CD4-positive, alpha-beta T cell treated with Interferon alpha-2 for 1 hour (primary cell): ENCODE measurements at places on chromosomes 7 and 10.

DNA sequence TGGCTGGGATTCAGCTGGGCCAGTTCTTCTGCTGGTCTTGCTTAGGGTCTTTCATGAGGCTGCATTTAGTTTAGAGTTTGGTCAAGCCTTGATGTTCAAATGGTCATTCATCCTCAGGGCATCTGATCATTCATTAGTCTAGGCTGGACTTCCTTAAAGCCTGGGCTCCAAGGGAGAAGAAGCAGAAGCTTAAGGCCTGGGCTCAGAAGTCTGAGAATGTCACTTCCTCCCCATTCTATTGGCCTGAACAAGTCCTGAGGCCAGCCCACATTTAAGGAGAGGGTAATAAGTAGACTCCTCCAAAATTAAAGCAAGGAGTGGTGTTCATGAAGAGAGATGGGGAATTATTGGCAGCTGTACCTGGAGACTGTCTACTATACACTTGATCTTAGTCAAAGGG lies 193.2 kb upstream of the HABP2 start:
- DNase-seq, result no peak

DNA sequence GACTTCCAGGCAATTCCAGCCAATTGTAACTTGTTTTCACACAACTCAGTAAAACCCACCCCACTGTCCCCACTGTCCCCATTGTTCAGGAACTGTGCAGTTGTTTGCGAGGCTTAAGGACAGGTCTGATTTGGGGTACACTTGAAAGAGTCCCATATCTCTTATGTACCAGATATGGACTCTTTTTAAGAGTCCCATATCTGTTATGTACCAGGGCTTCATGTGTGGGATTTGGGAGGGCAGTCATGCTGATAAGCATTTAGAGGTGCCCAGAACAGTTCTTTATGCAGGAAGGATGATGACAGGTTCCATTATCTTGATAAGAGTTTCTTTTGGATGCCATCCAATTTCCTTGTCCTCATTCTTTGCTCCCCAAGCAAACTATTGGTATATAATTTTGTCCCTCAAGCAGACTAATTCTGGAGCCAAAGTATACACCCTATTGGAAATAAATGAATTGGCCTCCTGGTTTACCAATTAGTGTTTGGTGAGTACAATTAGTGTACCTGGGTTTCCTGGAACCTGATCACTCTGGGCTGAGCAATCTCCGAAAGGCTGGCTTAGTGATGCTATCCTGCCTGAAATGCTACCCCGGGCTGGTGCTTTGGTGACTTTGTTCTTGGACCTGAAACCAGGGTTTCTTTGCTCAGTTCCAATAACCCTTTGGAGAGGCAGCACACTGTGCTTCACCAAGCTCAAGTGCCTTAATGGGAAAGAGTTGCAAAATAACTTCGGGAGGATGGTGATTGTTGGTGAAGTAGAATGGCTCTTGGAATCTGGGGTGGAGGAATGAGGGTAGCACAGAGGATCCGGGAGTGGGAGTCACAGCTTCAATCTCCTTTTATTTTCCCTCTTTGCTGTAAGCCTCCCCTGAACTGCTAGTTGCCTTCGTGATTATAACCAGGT lies 6.2 kb upstream of the DMBT1 start:
- DNase-seq, result no peak

DNA sequence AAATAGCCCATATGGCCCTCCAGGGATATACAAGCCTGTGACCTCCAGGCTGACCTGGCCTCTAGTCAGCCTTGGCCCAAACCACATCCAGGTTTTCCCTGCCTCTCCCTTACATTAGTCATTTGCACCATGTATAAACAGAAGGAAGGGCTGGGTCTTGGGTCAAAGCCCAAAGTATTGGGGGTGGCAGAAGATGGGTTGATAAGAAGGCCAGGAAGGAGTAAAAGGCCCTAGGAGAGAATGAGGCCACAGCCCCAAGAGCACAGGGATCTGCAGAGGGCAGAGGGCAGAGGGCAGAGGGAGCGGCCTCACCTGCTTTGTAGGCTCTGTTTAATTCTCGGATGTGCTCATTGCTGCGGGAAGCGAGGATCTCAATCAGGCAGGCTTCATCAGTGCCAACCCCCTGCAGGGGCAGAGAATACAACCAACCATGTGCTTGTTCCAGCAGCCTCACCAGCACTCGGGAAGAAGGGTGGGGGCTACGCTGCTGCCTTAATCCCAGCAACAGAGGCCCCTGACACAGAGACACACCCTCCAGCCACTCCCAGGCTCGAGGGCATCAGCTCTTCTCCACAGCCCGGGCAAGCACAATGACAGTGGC lies 31.3 kb downstream of the PLAC9 start:
- DNase-seq, result no peak

GRCh38 chr10:86083664-86084175 lies 282.9 kb downstream of the GRID1 start:
- no peak for DNase-seq

DNA sequence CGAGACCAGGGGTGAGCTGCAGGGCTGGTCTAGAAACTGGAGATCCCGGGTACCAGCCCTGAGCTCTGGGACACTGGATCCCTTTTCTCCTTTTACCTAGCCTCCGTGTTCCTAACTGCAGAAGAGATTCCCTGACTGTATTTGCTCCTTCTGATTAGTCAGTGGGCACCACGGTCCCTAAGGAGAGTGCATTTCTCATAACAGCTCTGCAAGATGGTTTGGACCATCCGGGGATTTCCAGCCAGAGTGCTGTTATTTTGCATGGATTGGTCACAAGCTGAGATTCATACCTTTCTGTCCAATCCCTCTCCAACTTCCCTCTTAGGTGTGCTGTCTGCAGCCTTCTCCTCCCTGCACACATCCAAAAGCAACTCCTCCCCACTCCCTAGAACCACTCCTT lies 122.6 kb downstream of the MYL10 start:
- DNase-seq, result no peak
